ENCODE measurements at places on chromosomes 1 and 21. TPM values are rescaled to one million over a fixed set of nuclear protein-coding genes. Genes with fewer than 3 reads are reported as not detected.

OR6N1 gene
- total RNA-seq, result not detected

DNA sequence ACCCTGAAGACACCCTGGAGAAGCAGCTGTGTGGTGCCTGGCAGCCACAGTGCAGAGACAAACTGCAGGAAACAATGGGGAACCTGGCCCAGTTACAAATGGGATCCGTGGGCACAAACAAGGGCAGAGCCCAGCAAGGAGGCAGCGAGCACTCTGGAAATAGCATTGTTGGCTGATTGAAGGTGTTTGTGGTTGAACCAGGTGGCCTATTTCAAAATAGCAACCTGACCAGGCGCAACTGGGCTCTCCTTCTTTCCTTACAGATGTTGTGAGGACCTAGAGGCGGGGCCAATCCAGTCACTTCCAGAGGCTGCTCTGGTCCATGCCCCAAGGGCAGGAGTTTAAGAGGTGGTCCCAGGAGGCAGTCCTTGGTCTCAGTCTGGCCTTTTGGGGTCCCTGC lies 21.7 kb upstream of the ZBTB21 start:
- no peak for DNase-seq

GRCh38 chr1:247857985-247858619 lies 1.1 kb downstream of the TRIM58 start:
- no peak for DNase-seq

DNA sequence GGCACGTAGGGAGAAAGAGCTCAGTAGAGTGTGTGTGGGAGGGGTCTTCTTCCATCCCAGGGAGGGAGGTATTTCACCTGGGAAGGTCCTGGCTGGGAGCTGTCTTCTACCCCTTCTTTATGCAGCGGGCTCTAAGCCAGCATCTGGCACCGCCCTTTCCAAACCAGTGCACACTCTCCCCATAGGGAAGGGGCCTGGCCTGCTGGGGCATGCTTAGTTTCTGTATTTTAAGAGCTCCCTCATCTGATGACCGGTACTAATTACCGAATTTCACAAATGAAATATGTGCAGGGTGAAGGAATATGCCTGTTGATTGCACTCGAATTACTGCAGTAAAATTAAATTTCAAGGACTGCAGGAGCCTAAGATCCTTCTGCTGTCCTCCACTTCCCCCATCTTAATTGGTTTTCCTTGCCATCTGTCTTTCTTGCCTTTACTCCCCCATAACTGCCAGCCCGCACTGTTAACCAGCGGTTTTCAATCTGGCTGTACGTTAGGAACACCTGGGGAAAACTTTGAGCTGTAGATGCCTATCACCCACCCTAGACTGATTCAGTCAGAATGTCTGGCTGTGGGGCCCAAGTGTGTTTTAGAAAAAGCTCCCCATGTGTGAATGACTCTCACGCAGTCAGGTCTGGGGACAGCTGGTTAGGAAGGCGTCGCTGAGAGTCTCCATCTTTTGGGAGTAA lies 20.1 kb downstream of the GALNT2 start:
- DNase-seq, result no peak

AKR7A3 gene
- total RNA-seq, result 0.37 TPM

UBE2U gene
- total RNA-seq, result not detected
